CD8-positive, alpha-beta memory T cell (primary cell): ENCODE measurements at places on chromosomes 3 and 15.

GRCh38 chr3:27325419-27325818, 43.8 kb downstream of the NEK10 start:
- DNase-seq, result no peak

DNA sequence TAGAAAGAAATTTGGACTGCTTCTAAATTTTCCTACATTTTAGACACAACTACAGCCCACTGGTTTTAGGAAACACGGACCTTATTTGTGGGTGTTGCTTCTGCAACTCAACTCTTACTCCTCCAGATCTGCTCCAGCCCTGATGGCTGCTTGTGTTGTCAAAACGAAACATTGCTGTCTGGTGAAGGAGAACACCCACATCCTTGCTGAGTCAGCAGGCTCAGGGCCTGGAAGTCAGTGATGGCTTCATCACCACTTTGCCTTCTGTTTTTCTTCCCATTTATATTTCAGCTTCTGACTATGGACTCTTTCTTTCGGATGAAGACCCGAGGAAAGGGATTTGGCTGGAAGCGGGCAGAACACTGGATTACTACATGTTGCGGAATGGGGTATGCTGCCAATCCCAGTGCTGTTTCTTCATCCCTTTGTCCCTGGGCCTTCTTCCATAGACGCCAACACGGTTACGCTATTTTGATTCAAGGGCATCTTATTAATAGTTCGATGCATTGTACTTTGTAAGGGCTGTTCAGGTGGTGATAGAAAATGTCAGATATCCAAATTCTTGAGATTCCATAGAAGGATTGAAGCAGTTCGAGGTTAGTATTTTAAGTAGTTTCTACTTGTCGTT, 392.6 kb upstream of the TPM1 start:
- no peak for DNase-seq

DNA sequence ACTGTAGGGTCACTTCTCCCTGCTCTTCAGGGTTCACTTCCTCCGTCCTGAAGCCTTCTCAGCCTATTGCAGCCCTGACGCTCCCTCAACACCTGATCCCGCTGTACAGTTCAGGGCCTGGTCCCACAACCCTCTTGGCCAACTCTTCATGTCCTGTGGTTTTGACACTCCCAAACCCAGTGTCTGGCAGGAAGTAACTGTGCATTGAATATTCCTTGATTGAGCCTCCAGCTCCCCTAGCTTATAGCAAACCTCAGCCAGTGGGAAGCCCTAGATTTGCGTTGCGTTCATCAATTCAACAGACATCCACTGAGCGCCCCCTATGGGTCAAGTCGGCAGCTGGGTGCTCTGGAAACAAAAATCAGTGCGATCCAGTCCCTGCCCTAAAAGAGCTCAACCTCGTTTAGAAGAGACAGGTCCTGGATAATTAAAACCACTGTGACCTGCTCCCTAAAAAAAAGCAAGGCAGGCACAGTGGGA, 13.5 kb downstream of the UBAP1L start:
- DNase-seq, result no peak

DNA sequence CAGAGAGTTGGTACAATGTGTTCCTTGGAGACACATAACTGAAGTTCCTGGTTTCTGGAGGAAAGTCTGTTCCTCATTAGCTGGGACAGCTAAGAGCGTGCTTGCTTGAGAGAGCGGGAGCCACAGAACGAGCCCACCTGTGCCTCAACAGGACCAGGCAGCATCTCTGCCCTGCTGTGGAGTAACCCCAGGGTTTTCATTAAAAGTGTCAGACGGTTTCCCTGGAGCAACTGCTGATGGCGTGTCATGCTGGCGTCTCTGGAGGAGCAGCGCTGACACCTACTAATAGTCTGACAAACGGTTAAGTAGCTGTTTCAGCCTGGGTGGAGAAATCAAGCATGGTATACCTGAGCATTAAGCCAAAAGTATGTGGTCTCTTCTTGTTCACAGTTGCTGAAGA, 150.0 kb downstream of the MCTP2 start:
- no peak for DNase-seq

DNA sequence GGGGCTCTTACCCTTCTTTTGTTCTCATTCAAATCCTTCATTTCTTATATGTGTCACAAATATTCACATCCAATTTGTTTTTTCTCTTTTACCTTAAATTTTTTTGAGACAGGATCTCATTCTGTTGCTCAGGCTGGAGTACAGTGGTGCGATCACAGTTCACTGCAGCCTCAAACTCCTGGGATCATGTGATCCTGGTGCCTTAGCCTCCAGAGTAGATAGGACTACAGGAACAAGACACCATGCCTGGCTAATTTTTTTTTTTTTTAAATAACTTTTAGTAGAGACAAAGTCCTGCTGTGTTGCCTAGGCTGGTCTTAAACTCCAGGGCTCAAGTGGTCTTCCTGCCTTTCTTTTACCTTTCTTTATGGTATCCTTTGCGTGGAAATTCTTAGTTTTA, 66.5 kb downstream of the POLR2M start:
- no peak for DNase-seq

- DNase-seq, result no peak
Observed at GRCh38 chr3:11826628-11827265, 19.9 kb downstream of the TAMM41 start.

- no peak for DNase-seq
Observed at GRCh38 chr15:74769463-74770025, 12.3 kb upstream of the CSK start.

DNA sequence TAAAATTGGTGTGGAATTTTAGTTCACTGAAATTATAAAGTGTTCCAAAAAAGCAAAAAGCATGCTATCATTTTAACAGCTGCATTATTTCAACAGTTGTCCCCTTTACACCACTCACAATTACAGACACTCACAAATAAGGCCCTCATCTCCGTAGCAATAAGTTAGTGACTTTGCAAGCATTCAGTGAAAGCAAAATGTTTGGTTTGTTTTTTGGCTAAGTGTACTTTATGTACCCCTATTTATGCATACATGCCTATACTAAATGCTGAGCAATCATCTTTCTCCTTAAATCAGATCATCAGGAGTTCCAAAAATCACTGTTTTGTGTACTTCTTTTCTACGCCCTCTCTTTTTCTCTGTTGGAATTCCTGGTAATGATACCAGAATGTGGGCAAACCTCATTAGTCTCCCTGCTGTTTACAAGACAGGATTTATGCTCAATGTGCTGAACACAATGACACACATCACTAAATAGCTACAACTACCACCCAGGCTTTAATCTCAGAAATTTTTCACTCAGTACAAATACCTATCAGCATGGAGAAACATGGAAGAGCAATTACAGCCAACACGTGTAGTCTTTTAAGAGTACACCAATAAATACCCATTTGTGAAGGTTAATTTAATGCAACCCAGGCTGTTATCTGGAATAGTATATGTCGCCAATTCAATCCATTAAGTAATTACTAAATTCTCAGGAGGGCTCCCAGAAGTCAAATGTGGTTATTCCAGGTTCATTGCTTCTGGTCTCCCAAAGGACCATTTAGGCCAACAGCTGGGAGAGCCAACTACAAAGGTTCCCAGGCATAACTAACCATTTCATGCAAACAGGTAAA, 12.0 kb downstream of the ALDH1A2 start:
- no peak for DNase-seq

DNA sequence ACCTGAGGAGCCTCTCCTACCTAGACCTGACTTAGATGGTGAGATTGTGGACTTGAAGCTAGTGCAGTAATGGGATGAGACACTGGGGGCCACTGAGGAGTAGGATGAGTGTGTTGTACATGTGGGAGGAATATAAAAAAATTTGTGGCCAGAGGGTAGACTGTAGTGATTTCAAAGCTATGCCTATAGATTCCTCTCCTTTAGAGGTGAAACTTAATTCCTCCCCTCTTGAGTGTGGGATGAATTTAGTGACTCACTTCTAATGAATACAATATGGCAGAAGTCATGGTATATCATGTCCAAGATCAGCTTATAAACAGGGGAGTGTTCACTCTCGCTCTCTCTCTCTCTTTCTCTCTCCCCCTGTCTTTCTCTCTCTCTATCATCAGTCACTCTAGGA, 6.7 kb downstream of the ZNF860 start:
- DNase-seq, result no peak

GRCh38 chr3:102079809-102080197, 230.5 kb downstream of the NFKBIZ start:
- no peak for DNase-seq

DNA sequence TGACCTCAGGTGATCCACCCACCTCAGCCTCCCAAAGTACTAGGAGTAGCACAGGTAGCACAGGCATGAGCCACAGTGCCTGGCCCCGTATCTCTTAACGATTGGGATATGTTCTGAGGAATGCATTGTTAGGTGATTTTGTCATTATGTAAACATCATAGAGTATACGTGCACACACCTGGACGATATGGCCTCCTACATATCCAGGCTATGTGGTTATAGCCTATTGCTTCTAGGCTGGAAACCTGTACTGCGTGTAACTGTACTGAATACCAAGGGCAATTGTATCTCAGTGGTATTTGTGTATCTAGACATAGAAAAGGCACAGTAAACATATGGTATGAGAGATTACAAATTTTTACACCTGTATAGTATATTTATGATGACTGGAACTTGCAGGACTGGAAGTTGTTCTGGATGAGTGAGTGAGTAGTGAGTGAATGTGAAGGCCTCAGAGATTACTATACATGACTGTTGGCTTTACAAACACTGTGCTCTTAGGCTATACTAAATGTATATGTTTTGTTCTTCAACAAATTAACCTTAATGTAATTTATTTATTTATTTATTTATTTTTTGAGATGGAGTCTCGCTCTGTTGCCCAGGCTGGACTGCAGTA, 120.7 kb downstream of the MBNL1 start:
- no peak for DNase-seq

- DNase-seq, result no peak
Observed at GRCh38 chr3:16113704-16114103, 60.8 kb upstream of the GALNT15 start.

GRCh38 chr3:186971578-186971977, 41.3 kb downstream of the ST6GAL1 start:
- DNase-seq, result no peak

DNA sequence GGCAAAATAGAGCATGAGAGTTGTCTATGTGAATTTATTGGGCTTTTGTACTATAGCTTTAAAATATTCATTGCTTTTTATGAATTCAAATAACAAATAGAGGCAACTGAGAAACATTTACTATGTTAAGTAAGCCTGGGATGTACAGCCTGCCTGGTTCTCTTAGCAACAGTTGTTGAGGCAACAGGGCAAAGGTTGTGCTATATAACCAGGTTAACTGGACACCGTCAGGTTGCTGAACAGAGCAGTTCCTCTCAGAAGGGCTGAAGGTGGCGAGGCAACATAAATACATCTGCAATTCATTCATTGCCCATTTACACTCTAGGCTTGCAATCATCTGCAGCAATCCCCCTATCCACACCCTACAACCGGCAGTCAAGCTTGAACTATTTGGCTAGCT, 78.2 kb downstream of the GTF2E1 start:
- DNase-seq, result no peak

DNA sequence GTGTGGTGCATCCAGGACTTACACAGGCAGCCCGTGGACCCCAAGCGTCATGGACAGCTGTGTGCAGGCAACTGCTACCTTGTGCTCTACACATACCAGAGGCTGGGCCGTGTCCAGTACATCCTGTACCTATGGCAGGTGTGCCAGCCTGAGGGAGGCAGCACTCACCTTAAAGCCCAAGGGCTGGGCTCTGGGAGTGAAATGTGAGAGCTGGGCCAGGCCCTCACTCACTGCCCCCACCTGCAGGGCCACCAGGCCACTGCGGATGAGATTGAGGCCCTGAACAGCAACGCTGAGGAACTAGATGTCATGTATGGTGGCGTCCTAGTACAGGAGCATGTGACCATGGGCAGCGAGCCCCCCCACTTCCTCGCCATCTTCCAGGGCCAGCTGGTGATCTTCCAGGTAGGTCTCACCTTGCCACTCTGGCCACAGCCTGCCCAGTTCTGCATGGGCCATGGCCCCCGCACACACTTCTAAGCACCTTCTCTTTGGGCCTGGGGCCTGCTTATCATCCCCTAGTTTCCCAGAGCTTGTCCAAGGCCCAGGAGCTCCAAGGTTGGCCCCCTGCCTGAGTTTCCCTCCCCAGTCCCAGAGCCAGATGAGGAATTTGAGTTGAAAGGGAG, 11.0 kb downstream of the VILL start:
- no peak for DNase-seq

GRCh38 chr15:87528873-87529272, 727.7 kb downstream of the NTRK3 start:
- no peak for DNase-seq

DNA sequence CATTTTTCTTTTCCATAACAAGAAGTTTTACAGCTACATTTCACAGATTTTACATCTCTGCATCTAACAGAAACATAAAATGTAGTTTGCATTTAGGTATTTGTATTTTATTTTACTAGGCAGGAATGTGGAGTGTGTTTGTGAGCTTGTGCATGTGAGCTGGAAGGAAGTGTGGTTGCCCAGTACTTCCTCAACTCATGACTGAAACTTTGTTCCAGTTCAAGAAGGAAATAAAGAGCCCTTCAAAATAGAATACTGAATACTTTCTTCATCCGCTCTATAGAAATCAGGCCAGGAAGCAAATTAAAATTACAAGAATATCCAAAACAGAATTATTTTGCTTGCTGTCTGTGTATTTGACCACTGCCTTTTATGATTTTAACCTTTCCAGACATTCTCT, 81.3 kb downstream of the CHL1 start:
- no peak for DNase-seq

- no peak for DNase-seq
Observed at GRCh38 chr3:197468866-197469382, 86.8 kb downstream of the BDH1 start.

- no peak for DNase-seq
Observed at GRCh38 chr3:52463416-52463815, 8.0 kb downstream of the NISCH start.

DNA sequence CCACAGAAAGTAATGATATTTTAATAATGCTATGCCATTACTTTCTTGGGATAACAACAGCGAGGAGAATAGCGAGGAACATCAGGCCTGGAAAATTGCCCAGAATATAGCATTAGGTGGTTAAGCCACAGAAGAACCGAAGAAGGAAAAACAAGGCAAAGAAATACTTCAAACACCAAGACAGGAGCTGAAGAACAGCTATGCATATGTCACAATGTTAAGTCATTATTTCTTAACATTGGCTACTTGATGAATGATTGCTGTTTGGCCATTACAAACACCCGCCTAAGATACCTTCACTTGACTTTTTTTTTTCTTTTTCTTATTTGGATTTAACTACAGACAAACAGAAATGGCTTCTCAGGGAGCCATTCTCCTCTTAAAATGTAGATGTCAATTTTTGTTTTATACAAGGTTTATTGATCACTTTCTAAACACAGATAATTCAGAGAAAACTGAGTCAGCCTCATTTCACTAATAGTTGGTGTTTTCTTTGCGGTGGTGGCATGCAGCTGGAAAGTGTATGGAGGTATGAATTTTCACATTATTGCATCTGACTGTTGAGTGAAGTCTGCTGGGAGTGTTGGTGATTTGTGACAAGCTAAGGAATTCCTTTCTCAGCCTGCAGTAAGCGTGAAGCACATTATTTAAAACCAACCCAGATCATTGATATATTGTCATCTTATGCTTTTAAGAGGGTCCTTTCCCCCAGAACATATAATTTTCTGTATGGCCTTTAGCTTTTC, 705.7 kb upstream of the NR2F2 start:
- no peak for DNase-seq
